GM13976 (cell line): ENCODE measurements at places on chromosomes 7 and 10.

- DNase-seq: peak; percentile 69
These were observed 728 bp downstream of the PARD3 start for GRCh38 chr10:34814223-34814912.

- DNase-seq: peak; percentile 66
These were observed 815 bp downstream of the GIMAP8 start for GRCh38 chr7:150451097-150451793.

GRCh38 chr7:5693529-5693928 lies 87.9 kb downstream of the RNF216 start:
- DNase-seq: peak; percentile 71

GRCh38 chr7:90661290-90662151 lies 65.4 kb downstream of the CDK14 start:
- DNase-seq: no peak

DNA sequence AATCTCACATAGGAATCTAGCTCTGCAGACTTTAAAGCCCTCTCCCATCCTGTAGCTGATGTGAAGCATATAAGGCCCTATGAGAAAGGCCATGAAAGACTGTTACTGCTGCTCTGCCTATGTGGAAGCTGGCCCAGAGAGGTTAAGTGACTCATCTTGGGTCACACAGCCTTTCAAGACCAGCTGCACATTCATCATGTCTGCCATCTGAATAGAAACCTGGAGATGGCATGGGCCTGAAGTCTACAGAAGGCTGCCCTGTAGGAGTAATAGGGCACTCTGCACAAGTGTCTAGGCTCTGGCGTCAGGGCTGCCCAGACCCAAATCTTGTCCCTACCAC lies 59.4 kb upstream of the COL13A1 start:
- no peak for DNase-seq

DNA sequence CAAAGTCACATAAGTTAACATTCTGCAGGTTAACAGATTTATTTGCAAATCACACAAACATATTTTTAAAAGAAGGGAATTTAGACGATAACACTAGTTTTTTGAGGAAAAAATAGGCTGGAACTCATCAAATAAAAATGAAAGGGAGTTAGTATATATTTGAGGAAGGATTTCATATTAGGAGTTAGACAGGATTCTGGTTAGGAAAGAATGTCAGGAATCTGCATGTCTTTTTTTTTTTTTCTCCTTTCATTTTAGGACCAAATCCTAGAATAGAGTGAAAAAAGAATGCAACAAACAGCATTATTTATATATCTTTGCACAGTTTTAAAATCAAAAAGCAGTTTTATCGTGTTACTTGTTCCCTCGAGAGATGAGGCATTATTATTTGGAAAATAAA lies 8.9 kb upstream of the TRDMT1 start:
- no peak for DNase-seq

DNA sequence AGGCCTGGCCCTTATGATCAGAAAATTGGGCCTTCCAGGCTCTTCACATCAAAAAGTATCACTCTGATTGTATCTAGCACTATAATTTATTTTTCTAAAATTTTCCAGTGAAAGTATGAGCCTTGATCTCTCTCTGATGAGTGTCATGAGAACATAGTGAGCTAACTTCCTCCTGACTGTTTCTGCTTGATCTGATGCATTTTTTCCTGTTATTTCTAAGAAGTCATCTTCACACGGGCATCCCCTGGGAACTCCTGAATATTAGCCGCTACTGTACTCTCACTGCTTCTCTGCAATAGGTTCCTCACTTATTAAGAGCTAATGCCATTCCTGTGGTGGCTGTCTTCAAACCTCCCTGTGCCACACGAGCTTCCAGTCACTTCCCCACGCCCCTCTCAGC lies 63.1 kb upstream of the ZPBP start:
- DNase-seq: no peak
